Choroid plexus epithelial cell (primary cell): ENCODE measurements at places on chromosomes 12 and 14.

DNA sequence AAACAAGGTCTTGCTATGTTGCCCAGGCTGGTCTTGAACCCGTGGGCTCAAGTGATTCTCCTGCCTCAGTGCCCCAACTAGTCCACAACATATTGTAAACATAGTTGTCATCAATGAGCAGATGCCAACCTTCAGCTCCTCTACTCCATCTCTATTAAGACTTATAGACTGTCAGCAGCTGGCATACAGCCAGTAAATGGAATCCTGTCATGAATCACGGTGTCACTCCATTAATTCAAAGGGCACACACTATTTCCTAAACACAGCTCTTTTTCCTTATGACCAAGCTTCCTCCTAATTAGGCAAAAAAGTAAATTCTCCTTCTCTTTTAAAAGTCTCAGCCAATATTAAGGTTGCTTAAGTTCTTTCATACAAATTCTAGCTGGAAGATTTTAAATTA lies 111.2 kb downstream of the ITPR2 start:
- no peak for DNase-seq

- DNase-seq: peak; percentile 27
These were observed 28.4 kb downstream of the GSG1 start for GRCh38 chr12:13075118-13075480.

- DNase-seq: no peak
These were observed 45.7 kb downstream of the UTP20 start for GRCh38 chr12:101325590-101325989.

DNA sequence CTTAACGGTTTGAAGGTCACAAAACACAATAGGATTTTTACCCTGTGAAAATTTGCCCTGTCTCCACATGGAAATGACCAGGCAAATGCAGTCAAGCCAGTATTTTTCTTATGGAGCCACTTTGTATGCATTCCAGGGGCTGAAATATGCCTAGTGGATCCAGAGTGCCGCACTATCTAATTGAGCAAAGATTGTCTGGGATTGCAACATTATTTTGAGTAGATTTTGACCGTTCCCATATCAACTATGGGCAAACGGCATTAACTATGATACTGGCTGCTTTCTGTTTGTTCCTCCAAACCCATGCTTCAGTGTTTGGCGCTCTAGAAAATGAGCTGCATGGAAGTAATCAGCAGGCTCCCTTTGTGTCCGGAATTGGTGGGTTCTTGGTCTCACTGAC lies 223.0 kb downstream of the BTG1 start:
- no peak for DNase-seq

- DNase-seq: peak; percentile 30
These were observed 27.1 kb upstream of the CLMN start for GRCh38 chr14:95346820-95347219.

DNA sequence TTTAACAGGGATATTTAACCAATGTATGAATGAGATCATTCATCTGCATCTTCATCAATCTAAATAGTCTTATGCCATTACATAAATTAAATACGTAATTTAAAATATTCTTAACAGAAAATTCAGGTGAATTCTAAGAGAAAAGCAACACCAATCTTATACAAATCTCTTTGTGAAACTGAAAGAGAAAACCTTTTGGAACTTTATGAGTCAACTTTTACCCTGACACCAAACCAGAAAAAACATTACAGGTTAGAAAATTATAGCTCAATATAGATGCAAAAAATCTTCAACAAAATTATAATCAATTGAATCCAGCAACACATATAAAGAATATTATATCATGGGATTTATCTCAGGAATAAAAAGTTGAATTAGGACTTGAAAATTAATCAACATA lies 3.4 kb downstream of the GLIPR1L1 start:
- DNase-seq: no peak

DNA sequence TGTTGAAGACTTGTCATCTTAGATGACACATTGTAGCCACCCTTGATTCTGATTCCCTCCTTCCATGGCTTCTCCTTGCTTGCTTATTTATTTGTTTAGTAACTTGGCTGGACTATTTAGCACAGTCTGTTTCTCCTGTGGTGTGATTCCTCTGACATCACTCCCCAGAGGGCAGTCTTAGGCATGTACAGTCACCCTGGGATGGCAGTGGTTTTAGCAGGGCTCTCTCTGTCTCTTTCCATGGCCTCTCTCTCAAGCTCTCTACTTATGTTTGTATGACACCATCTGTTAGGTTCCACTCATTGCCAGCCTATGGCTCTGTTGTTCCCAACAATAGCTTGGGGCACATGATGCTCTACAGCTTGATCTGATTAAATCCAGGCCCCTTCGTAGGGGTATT lies 158.3 kb downstream of the ADGRD1 start:
- DNase-seq: no peak

- peak; percentile 19 for DNase-seq
These were observed 151.0 kb upstream of the NAV3 start for GRCh38 chr12:77679686-77680085.

- DNase-seq: no peak
These were observed 5.4 kb downstream of the KRT2 start for GRCh38 chr12:52646613-52647012.

DNA sequence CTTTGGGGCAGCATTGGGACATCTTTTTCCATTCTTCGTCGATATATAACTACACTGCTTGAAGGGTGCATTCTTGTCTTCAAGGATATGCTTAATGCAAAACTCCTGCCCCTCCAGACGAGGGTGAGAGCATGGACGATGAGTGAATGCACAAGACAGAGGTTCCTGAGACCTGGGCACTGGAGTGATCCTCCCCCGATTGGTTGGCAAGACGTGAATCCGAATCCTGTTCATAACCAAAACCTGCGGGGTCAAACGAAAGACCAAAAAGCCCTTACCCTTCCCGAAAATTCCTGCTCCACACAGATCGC lies 684 bp downstream of the KANSL2 start:
- DNase-seq: peak; percentile 26

GRCh38 chr14:100975671-100976070 lies 72.1 kb upstream of the RTL1 start:
- no peak for DNase-seq

GRCh38 chr12:45402288-45402687 lies 186.4 kb downstream of the ANO6 start:
- DNase-seq: no peak

DNA sequence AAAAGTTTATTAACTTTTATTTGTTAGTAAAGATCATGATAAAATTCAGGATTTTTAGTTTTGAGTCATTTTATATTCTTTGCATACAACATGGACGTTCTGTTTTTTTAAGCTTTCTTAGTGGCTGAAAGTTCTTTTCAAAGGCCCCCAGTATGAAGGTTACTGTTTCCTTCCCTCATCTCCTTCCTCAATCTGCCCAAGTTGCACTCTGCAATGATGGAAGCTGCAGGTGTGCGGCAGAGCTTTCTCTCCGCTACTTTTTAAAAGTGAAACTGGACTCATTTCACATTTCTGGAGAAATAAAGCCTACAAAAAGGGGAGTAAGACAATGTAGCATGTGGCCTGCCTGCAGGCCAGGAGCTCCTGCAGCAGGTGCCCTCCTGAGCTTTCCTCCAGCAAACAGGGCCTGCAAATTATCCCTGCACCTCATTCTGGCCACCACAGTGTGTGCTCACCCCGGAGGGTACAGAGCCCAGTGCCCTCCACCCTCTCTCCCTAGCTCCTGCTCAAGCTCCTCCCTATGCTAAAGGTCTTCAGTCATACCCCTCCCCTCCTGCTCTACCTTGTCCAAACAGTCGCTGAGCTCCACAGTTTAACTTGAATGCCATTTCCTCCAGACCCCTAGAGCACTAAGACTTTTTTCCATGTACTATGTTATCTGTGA lies 78.9 kb downstream of the SETD3 start:
- DNase-seq: no peak

DNA sequence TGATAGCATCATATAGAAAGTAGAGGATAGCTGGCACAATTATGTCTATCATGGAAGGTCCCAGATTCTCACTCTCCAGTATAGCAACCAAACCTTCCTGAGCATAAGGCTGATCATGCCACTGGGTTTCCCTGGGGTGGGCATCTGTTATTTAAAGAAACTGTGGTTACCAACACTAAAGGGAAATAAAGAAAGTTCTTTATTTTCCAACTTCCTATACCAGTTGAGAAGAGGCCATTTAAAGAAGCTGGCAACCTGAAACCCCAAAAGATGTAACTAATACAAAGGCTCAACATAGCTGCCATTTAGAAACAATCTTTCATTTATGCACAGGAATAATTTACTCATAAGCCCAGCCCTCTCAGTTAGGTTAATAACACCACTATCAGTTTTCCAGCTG lies 3.1 kb downstream of the BCAT1 start:
- no peak for DNase-seq

- no peak for DNase-seq
These were observed 1.0 kb downstream of the TMEM30B start for GRCh38 chr14:61280092-61280525.

- no peak for DNase-seq
These were observed 2.4 kb downstream of the UNC119B start for GRCh38 chr12:120712610-120713009.

- DNase-seq: no peak
These were observed 251.9 kb downstream of the FUT8 start for GRCh38 chr14:65664436-65664835.

GRCh38 chr12:120978296-120979219 lies at the start of gene HNF1A:
TSS of gene HNF1A (plus strand) at chr12:120978543. CDS start at chr12:120978769, 226 bp downstream.
- DNase-seq: no peak

GRCh38 chr14:105093038-105093430 lies 27.8 kb upstream of the GPR132 start:
- peak; percentile 45 for DNase-seq

- no peak for DNase-seq
These were observed 64.7 kb downstream of the TMCC3 start for GRCh38 chr12:94585626-94586025.

GRCh38 chr12:49956663-49957569 lies 4.8 kb upstream of the AQP5 start:
- no peak for DNase-seq

DNA sequence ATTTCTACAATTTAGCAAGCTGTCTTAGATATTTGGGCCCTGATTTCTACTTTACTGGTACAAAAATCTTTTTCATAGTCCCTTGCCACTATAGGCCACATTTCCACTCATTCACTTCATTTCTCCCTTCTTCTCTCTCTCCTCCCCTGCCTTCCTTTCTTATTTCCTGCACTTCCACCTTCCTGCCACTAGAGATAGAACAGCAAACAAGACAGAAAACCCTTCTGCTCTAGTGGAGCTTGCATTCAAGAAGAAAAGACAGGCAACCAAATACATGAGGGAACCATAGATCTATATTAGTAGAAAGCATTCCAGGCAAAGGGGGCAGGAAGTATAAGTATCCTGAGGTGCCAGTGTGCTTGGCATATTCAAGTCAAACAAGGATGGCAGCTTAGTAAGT lies 623.5 kb downstream of the FLRT2 start:
- no peak for DNase-seq
